RPMI7951 (cell line): ENCODE measurements at places on chromosomes 16 and 17. TPM values are rescaled to one million over a fixed set of nuclear protein-coding genes. Genes with fewer than 3 reads are reported as not detected.
A peak's percentile ranks its signal among the peaks of the same experiment; 100 is the strongest.

GRCh38 chr17:45221081-45222013 lies at the start of gene FMNL1:
FMNL1 (plus strand) TSS chr17:45221885; CDS start chr17:45222125, 240 bp downstream.
- peak; percentile 36 for DNase-seq

DNA sequence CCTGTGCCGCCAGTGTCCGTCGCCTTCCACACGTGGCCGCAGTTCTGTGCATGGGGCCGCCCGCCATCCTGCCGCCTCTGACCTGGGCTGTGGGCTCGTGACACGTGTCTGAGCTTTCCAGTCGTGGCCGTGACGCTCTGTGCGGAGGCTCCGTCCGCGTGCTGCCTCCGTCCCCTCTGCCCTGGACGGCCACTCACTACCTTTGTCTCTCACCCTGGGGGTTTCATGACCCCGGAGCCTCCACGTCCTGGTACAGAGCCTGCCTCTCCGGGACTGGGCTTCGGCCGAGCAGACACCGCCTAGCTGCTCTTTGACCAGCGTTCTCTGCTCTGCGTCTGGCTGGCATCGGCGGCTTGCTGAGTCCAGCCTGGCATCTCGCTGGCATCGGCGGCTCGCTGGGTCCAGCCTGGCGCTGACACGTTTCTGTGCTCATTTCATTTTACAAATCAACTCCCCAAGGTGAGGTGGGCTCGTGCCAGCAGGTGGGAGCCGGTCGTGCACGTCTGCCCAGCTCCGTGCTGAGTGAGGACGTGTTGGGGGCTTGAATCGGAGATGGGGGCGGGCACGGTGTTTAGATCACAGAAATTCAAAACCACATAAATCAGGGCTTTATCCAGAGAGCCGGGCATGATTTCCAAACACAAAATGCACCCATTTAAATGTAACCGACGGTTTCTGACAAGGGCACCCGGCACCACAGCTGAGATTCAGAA lies 44.3 kb upstream of the GNG13 start:
- no peak for DNase-seq

DNA sequence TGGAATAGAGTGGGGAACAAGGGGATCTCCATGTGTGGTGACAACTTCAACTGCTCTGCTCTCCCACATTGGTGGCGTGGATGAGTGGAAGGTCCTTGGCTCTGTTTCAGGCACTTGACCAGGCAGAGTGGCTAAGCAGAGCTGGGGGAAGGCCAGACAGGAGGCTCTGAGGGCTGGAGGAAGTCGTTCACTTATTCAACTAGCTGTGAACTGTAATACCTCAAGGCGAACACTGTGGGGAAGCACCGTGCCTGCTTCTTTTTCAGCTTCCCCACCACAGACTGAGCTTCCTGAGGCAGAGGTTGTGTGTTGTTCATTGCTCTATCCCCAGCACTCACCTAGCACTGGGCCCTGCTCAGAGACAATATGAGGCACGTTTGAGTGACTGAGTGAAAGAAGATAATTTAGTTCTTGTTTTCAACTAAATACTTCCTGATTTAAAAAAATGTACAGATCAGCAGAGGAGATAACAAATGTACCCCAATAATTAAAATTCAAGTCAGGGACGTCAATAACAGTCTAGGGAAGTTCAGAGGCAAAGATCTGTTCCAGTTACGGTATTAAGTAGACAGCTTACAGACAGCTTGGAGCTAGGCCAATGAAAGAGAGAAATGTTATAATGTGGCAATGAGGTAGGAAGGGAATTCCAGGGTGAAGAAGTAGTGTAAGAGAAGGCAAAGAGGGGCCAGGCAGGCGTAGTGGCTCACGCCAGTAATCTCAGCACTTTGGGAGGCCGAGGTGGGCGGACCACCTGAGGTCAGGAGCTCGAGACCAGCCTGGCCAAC lies 34.7 kb downstream of the MYO18A start:
- peak; percentile 69 for DNase-seq

GRCh38 chr16:89052890-89053724 lies 40.5 kb upstream of the ACSF3 start:
- DNase-seq, result peak; percentile 70

DNA sequence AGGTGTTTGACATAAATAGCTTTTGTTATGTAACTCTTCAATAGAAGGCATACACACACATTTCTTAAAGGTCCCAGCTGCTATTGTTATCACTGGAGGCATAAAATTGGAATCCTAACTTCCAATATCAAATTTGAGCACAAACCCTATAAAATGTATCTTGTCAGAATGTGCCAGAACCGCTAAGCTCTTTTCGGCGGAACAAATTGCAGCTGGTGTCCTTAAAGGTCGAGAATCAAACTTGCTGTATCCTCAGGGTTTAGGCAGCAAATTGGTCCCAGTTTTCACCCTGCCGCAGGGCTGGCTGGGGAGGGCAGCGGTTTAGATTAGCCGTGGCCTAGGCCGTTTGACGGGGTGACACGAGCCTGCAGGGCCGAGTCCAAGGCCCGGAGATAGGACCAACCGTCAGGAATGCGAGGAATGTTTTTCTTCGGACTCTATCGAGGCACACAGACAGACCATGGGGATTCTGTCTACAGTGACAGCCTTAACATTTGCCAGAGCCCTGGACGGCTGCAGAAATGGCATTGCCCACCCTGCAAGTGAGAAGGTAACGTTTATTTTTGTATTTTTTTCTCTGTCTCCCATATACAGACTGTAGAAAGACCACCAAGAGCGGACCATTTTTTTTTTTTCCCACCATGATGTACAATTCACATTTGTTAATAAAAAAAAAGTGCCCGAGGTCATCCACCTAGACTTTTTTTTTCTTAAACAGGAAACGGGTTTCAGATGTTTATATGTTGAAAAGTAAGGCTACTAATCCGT lies 297.1 kb downstream of the IRF8 start:
- DNase-seq, result peak; percentile 41

DNA sequence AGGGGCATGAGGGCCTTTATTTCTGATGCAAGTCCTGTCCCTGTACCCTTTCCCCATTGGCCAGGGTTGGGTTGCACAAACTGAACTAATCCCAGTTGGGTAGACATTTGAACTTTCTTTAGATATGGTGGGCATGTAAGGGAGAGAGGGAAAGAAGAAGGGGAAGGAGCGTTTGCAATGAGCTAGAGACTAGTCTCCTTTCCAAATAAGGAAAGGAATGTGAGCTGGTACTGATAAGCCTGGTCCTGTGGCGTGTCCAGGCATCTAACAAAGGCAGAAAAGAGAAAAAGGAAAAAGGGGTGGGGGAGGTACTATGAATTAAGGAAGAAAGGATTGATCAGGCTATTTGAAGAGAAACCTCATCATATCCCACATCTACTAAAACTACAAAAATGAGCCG lies 20.3 kb downstream of the CHMP6 start:
- no peak for DNase-seq

GRCh38 chr17:61002316-61002736 lies 324.7 kb downstream of the BCAS3 start:
- DNase-seq, result peak; percentile 65

- peak; percentile 85 for DNase-seq
Observed at GRCh38 chr16:10738231-10739077, 5.2 kb upstream of the NUBP1 start.

GRCh38 chr16:24747441-24747840 lies 18.0 kb downstream of the TNRC6A start:
- no peak for DNase-seq

DNA sequence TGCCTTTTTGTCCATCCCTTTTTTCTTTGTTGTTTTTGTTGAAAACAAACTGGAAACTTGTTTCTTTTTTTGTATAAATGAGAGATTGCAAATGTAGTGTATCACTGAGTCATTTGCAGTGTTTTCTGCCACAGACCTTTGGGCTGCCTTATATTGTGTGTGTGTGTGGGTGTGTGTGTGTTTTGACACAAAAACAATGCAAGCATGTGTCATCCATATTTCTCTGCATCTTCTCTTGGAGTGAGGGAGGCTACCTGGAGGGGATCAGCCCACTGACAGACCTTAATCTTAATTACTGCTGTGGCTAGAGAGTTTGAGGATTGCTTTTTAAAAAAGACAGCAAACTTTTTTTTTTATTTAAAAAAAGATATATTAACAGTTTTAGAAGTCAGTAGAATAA lies 4.9 kb downstream of the SOX9 start:
- peak; percentile 17 for DNase-seq

- DNase-seq, result no peak
Observed at GRCh38 chr17:18028114-18028951, 10.6 kb downstream of the ATPAF2 start.

- no peak for DNase-seq
Observed at GRCh38 chr17:76123749-76124581, 17.1 kb downstream of the FOXJ1 start.

DNA sequence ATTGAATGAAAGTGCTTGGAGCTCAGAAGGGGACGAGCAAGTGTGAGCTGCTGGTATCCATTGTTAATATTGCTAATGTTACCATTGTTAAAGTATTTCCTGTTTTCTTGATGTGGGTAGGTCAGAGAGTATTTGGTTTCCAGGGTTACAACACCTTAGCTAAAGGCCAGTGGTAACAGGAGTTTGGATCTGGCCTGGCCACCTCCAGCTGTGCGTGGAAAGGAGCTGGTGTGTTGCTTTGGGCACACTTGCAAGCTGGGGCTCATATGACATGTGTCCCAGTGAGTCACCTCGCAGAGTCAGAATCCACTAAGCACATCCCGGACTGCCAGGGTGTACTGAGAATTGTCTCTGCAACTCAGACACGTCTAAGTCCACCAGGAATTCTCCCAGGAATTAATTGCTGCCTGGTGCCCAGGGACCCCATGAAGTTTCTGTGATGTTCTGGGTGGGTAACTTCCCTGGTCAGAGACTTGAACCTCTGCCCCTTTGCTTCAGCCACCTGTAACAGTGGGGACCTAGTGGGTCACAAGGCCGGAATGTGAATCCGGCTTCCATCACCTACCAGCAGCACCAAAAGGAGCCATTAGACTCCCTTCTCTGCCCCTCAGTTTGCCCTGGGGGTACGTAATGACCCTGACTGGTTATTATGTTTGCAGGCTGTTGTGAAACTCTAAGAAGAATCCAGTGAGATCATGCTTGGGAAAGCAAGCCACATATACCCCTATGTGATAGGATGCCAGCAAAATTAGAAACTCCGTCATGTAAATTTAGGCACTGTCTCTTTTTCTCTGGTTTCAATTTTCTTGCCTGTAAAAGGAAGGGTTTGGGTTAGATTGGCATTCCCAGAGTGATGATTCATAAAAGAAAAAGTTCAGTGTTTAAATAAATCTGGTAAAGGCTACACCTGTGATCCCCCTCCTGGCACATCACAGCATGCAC lies 12.8 kb downstream of the SLC6A2 start:
- DNase-seq, result peak; percentile 88

GRCh38 chr16:3495176-3495575 lies at the start of gene C16orf90:
C16orf90 (minus strand) TSS chr16:3495489; CDS start chr16:3495421, 68 bp downstream.
- no peak for DNase-seq

- DNase-seq, result no peak
Observed at GRCh38 chr17:77407321-77408277, 266.8 kb downstream of the SEC14L1 start.

- no peak for DNase-seq
Observed at GRCh38 chr16:84729716-84730320, 30.0 kb downstream of the USP10 start.

DNA sequence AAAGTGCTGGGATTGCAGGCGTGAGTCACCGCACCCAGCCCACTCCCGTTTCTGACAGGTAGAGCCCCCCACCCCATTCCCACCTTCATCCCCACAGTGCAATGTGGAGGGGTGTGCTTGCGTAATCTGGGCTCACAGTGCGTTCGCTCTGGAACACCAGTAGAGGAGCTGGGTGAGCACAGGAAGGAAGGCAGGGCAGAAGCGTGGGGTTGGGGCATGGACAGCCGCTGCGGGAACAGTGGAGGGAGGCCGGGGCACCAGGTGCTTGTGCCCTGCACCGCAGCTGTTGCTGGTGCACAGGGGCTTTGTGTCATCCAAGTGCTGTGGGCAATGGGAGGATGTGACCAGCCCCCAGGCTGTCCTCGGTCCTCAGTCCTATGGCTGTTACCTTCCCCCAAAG lies 24.7 kb downstream of the KDM8 start:
- DNase-seq, result no peak

- DNase-seq, result no peak
Observed at GRCh38 chr17:3846437-3847164, 555 bp upstream of the NCBP3 start.

GRCh38 chr16:10584981-10585438 lies 4.6 kb upstream of the EMP2 start:
- DNase-seq, result peak; percentile 47

GRCh38 chr16:82368041-82368440 lies 198.0 kb upstream of the MPHOSPH6 start:
- peak; percentile 54 for DNase-seq

GRCh38 chr17:44350733-44351226 lies 5.7 kb downstream of the GRN start:
- peak; percentile 46 for DNase-seq

DNA sequence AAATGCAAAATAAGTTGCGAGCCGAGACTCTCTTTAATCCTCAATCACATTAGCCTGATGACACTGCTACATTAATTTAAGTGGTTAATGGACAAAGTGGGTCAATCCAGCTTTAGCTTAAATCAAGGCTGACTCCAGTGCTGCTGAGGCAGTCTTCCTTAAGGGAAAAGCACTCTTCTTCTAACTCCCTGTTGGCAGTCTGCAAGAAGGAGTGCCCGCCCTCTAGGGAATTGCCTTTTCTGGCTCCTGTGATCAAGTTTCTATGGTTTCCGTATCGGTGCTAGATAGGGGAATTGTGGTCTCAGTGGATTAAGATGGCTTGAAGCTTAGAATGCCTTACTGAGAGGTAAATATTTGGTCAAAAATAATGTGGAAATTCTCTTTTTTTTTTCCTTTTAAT lies 41.0 kb downstream of the HS3ST3B1 start:
- no peak for DNase-seq

DNA sequence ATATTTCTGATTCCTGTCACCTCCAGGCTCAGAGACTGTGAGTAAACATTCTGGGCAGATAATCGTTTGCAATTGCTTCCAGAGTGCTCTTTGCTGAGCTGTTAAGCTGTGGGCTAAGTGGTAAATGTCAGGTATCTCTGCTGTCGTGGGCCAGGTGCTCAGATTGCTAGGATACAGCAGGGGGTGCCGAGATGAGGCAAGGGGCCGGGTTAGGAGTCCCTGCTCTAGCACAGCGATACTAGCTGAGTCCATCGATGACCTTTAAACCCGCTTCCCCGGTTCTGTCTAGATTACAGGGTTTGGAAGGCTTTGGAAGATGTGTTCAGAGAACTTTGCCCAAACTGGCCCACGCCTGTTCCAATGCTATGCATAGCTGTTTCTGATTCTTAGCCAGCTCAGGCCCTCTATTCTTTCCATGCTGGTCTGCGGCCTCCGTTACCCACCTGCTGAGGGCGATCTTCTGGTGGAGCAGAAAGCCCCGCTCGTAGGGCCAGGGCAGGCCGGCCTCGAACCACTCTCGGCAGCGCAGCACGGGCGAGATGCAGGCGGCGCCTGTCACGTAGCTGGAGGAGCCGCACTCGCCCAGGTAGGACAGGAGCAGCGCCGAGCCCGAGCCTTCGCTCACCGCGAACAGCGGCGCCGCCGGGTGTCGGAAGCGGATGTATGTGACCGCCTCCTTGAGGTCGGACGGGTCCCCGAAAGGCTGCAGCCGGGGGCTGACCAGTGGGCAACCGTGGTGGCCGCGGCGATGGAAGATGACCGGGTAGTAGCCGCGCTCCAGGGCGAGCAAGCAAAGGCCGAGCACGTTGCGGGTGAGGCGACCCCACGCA lies 979 bp downstream of the ABHD15 start:
- DNase-seq, result no peak

ETV4 gene
- total RNA-seq, result 44.2 and 46.9 TPM in 2 replicates

SLC12A3 gene
- total RNA-seq, result not detected in 2 replicates

TERB1 gene
- not detected in 2 replicates for total RNA-seq

TEDC2 gene
- 10.2 and 21.7 TPM in 2 replicates for total RNA-seq

HOXB3 gene
- 3.2 and 7.9 TPM in 2 replicates for total RNA-seq

CLEC18A gene
- under 0.01 and 0.10 TPM in 2 replicates for total RNA-seq

KRT13 gene
- 0.24 TPM in 1 of 2 replicates, not detected in the other for total RNA-seq

KRTAP3-1 gene
- not detected in 2 replicates for total RNA-seq

PITPNM3 gene
- total RNA-seq, result 0.10 and 0.12 TPM in 2 replicates

CPHXL2 gene
- not detected in 2 replicates for total RNA-seq

PMFBP1 gene
- 0.68 and 1.8 TPM in 2 replicates for total RNA-seq
